ENCODE measurements at places on chromosomes 12 and 14.

- DNase-seq = peak; percentile 35
These were observed 70.9 kb upstream of the PPP4R3A start for GRCh38 chr14:91580876-91581577.

DNA sequence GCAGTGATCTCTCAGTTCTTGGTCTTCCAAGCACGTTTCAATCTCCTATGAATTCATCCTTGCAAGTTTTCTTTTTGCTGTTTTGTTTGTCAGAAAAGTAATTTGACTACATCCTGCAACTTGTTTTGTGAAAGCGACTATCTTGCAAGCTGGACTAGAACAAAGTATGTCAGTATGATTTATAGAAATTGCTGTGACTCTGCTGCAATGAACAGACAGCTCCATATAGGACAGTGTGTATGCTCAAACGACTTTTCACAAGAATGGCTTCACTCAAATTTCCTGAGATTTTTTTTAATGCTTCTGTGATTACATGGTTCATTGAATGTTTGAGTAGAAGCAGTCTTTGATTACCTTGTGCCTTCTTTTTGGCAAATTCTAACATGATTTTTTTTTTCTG lies 123.5 kb upstream of the TRHDE start:
- no peak for DNase-seq

DNA sequence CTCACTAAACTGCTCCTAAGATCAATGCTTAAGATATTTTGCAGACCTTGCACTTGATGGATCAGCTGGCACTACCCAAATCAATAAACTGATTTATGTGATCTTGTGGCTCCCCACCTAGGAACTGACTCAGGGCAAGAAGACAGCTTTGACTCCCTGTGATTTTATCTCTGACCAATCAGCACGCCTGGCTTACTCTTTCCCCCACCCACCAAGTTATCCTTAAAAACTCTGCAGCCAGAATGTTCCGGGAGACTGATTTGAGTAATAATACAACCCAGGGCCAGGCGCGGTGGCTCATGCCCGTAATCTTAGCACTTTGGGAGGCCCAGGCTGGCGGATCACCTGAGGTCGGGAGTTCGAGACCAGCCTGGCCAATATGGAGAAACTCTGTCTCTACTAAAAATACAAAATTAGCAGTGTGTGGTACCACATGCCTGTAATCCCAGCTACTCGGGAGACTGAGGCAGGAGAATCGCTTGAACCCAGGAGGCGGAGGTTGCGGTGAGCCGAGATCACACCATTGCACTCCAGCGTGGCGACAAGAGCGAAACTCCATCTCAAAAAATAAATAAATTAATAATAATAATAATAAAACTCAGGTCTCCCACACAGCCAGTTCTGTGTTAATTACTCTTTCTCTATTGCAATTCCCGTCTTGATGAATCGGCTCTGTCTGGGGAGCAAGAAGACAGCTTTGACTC lies 12.0 kb downstream of the MORN3 start:
- peak; percentile 64 for DNase-seq

DNA sequence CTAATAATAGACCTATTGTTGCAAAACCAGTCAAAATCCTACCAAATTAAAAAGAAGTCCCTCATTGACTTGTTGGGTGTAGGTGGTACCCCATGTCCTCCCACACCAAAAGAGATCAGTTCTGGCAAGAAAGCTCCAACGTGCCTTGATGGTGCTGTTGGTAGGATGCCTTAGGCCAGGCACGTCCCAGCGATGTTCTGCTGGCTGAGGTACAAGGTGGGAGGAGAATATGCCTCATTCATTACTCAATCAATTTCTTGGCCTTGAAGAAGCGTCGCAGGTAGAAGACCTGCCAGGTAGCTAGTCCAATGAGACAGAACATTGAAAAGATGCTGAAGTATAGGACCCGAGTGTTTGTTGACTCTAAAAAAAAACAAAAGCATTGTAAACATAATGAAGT lies 7.8 kb upstream of the NEK9 start:
- no peak for DNase-seq

GRCh38 chr14:52325126-52325525 lies 11.0 kb downstream of the PTGER2 start:
- DNase-seq = no peak

- no peak for DNase-seq
These were observed 1.2 kb downstream of the LMO3 start for GRCh38 chr12:16604596-16605252.

DNA sequence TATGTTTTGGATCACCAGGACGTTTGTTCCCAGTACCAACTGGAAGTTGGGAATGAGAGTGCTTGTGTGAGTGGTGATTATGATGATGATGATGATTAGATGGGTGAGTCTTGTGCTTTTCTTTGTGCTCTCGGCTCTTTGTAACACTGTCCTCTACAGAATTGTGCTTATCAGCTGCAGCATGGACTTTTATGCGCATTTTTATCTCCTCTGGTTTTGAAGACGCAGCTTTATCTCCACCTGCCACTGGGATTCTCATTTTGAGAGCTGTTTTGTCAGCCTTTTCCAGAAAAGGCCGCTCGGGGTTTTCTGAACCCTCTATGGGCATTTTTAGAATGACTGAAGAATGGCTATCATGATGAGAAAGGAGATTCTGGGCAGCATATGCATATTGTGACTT lies 11.5 kb upstream of the KANSL2 start:
- DNase-seq = no peak

DNA sequence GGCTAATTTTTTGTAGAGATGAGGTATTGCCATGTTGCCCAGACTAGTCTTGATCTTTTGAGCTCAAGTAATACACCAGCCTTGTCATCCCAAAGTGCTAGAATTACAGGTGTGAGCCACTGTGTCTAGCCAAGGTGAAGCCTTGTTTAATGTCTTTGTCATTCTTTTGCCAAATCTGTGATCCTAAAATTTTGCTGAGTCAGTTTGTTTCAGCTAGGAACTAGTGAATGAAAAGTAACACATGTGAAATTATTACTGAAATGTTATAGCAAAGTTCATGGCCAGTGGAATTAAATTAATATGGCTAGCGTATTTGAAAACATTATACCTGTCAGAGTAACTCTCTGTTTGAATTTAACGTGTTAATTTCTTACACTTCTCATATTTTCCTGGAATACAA lies 26.5 kb upstream of the EPS8 start:
- no peak for DNase-seq

DNA sequence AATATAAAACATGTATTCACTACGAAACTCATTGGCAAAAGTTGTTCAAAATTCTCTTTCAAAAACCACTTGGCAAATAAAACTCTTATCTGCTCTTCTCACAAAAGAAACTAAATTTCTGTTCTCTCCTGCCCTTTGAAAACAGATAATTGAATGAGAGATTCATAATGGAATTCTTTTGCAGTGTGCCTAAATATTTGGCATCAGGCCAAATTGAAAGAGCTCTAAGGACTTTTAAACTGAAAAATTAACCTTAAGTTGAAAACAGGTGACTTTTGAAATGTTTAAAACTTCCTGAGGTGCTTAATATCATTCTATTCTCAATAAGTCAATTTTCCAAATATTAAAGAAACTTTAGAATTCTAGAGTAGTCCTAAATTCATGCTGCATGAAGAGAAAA lies 136.4 kb downstream of the FSCB start:
- DNase-seq = no peak

DNA sequence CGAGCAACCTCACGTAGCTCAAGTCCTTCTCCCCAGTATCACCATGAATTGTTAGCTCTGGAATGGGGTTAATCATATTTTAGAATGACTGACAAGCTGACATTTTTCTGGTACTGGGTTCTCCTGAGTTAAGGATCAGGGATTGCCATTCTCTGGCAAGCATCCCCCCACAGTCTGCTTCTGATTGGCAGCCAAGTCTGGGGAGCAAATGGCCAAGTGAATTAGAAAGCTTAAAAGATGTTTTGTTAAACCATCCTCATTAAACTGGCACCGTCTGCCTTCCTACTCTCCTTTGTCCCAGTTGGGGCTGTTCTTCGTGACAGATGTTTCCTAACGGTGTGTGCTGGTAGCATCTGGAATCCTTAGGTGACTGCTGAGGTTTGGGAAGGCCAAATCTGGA lies 17.2 kb upstream of the CISTR start:
- DNase-seq = no peak

DNA sequence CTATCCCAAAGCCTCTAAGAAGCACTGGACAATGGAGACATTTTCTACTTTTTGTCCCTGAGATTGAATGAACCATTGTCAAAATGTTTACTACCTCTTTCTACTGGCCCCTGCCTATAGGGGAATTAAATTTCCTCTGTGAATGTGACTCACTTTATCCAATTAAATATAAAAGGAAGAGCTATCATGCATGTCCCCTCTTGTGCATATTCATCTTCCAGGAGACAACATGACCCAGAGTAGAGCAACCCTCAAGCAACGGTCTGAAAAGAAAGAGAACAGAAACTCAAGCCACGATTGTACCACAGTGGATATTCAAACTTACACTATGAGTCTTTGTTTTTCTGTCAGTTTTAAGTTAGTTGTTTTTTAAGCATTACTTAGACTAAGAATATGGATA lies 938.4 kb upstream of the ATXN7L3B start:
- DNase-seq = no peak

DNA sequence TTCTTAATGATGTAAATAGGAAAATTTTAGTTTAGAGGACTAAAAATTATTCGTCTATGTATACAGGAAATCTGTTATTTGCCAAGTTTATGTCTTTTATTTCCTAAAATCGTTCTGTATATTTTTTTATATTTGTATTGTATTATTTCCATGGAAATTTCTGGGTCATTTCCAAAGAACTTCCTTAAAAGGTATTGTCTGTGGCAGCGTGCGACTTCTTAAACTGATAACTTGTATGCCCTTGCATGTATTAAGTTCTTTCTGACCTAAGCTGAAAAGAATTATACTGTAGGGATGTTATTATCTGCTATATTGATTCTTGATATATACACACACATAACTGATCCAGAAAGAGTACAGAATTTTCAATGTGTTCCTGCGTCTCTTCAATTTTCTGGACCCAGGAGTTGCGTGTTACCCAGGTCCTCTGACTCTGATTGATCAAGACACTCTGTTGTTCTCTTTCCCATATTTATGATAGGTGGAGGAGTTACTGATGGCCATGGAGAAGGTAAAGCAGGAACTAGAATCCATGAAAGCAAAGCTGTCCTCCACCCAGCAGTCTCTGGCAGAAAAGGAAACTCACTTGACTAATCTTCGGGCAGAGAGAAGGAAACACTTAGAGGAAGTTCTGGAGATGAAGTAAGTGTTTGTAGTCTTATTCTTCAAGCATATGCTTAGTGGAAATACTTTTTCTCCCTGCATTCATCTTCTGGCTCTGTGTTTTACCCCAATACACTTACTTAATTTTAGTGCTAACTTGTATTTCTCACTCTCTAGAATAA lies 298.5 kb downstream of the ERC1 start:
- no peak for DNase-seq

DNA sequence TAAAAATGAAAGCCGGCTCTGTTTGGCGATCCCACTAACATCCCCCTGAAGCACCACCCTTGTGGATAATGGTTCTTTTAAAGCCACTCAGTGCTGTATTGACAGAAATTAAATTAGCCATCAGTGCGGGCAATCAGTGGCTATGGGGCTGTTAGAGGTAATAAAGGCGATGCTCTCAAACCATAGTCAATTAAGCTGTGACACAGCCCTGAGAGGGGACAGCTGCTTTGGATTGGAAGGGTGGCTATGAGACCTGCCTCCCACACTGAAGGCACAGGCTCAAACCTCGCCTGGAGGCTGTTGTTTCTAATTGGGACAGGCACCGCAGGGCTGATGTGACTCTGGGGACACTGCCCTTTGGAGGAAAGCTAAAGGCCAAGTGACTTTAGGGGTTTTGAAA lies 562.2 kb downstream of the VRK1 start:
- no peak for DNase-seq

DNA sequence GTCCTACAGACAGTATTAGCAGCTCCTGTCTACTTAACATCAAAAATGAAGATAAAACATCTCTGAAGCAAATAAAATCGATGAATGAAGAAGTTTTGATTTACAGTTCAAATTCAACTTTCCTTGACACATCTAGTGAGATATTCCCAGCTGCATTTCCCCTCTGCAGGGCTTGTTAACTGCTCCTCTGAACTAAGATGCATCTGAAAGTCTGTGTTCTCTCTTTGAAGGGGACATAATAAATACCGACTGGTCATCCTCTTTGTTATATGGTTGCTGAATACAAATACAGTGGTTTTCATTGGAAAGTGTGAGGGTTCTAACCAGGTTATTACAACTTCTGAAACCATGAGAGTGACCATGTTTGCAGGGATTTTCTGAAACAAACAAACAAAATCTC lies 266.4 kb upstream of the SLC16A7 start:
- DNase-seq = no peak

DNA sequence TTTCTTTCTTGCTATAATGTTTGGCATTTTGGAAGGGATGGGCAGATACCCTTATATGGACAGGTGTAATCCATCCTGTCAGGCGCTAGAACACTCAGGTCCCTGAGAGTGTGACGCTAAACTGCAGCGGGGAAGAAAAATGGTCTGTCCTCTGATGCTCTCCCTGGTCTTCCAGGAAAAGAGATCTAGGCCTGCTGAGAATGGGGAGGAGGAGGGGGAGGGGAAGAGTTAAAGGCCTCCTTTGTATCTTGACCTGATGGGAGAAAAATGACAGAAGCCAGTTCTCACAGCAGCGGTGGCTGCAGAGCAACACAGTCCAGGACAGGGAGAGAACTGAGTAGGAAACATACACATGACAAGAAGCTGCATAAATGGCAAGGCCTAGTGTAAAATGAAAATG lies 61.1 kb downstream of the RPS6KA5 start:
- peak; percentile 40 for DNase-seq

GRCh38 chr12:69903548-69903947 lies 78.5 kb downstream of the MYRFL start:
- DNase-seq = no peak

DNA sequence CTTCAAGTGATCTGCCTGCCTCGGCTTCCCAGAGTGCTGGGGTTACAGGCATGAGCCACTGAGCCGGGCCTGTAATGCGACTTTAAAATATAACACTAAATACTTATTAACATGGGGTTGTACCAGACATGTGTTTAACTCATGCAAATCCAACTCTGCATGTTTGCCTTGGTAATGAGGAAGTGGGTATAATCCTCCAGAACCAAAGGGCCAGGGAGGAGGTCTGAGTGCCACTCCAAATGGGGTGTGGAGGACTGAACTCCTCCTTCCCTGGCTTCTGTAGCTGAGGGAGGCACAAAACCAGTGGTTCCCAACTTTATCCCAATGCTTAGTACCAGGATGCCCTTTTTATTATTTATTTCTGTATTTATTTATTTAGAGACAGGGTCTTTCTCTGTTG lies 61.6 kb upstream of the MED13L start:
- no peak for DNase-seq

DNA sequence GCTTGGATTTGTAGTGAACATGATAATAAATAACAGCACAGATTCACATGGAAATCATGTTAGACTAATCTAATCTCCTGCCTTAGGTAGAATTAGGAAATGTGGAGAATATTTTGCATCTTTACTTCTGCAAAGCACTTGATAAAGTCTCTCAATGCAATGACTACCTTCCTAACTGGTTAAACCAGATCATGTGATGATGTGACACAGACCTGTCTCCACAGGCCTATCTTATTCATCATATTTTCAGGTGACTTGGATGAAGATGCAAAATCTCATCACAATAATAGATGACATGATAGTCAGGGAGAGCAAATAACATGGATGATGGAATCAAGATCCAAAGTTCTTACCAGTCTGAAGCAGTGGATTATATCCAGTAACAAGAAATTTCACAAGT lies 38.5 kb upstream of the RNASE1 start:
- no peak for DNase-seq

All from ELF-1 (cell line).